ENCODE measurements at places on chromosomes 6 and 20. TPM values are rescaled to one million over a fixed set of nuclear protein-coding genes. Genes with fewer than 3 reads are reported as not detected.

DDO gene
- 0.99 TPM for polyA plus RNA-seq

TGM3 gene
- polyA plus RNA-seq: 0.77 TPM

TRIM10 gene
- 0.47 TPM for polyA plus RNA-seq

CPXM1 gene
- 275 TPM for polyA plus RNA-seq

COL21A1 gene
- polyA plus RNA-seq: 110 TPM

CDH22 gene
- 0.07 TPM for polyA plus RNA-seq

CST5 gene
- not detected for polyA plus RNA-seq

HACE1 gene
- 26.0 TPM for polyA plus RNA-seq

TNNC2 gene
- polyA plus RNA-seq: 0.67 TPM

DNA sequence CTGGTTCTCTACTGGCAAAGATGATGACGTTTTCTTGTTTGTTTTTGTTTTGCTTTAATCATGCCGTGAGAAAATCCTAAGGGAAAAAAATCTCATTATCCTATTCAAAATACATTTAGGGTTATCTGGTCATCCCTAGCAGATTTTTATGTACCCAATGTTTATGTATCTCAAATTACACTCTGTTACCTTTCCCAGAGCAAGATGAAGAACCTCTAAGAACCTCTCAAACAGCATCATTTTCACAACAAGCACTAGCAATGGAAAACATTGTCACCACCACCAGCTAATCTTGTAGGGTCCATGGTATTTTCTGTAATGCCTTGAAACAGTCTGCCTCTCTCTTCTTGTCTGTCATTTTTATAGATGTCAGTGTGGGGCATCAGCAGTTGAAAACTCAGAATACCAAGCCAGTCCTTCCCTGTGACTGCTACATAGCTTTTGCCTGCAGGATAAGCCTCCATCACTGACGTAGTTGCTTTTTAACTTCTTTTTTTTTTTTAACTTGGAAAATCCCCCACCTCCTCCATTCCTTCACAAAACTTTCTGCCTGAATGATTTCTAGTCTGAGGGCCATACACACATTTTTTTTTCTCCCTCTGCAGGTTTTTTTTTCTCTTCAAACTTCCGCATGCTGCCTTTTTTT, 2.4 kb upstream of the SNAP25 start:
- no peak for DNase-seq

DNA sequence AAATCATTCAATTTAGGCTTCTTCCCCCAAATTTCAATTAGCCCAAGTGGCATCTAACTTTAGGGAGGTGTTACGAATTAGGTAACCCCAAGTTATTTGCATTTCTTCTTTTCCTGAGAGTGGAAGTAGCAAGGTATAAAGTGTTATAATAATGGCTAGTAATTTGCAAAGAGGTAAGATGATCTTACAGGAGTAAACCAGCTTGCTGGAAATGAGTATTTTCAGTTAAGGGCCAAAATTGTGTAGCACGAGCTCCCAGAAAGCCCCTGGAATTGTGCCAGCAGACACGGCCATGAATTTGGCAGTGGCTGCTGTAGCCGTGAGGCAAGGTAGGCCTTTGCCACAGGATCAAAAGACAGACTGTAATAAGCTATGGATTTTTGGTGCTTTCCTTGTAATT, 38.0 kb downstream of the CITED2 start:
- DNase-seq: no peak

- DNase-seq: no peak
These were observed 451.2 kb upstream of the JAG1 start for GRCh38 chr20:11124849-11125505.

- DNase-seq: no peak
These were observed 11.9 kb downstream of the SYNE1 start for GRCh38 chr6:152625213-152625612.

GRCh38 chr6:3218266-3218665, 9.2 kb downstream of the TUBB2B start:
- DNase-seq: no peak

DNA sequence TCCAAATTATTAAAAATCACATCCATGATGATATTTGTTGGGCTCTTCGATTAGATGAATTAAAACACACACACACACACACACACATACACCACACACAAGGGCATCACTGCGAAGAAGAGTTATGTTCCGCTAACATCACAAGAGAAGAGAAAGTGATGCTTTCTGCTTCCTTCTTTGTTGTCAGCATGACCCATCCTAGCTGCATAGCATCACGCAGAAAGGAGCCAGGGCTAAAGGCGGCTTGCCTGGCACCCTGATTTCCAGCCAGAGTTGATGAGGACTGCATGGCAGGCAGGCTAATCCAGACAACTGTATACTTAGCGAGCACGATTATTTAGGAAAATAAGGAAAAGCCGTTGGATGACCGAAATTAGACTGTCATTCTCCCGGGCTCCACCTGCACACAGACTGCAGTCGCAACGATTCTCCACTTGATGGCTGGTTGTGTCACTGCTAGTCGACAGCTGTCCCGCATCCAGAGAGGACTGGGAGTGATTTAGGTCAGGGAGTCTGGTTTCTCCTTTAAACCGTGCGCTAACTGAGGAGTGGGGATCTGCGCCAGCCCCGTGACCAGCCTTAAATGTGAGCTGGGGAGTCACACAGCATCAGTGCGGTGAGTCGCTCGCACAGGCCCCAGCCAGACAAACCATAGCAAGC, 70.6 kb upstream of the SOX4 start:
- DNase-seq: no peak

- no peak for DNase-seq
These were observed 8.4 kb downstream of the GMDS start for GRCh38 chr6:2237001-2237400.

DNA sequence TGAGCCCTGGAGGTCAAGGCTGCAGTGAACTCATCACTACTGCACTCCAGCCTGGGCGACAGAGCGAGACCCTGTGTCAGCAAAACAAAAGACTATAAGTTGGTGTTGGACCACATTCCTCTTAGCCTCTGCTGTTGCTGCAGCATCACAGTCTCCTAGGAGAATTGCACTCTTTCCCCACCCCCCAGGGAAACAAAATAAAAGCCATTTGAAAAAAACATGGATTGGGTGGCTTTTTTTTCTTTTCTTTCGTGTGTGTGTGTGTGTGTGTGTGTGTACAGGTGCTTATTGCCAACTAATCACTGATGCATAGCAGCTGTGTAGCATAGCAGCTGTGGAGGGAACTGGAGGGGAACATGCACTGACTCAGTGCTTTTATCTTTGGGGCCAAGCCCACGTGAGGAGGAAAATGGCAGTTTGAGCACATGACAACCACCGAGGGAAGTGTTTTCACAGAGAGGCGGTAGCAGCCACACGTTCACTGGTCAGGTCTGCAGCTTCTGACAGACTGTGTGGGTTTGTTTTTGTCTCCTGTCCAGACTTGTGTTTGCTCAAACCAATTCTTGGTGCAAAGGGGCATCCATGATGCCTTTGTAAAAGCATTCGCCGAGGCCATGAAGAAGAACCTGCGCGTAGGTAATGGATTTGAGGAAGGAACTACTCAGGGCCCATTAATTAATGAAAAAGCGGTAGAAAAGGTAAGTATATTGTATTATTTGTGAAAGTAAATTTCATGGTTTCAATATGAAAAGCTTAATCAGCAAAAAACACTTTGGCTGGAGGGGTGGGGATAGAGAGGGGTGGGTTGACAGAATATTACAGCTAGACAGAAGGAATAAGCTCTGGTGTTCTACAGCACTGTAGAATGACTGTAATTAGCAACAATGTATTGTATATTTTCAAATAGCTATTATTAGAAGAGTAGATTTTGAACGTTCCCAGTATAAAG, 27.7 kb downstream of the ALDH5A1 start:
- DNase-seq: peak; percentile 18

DNA sequence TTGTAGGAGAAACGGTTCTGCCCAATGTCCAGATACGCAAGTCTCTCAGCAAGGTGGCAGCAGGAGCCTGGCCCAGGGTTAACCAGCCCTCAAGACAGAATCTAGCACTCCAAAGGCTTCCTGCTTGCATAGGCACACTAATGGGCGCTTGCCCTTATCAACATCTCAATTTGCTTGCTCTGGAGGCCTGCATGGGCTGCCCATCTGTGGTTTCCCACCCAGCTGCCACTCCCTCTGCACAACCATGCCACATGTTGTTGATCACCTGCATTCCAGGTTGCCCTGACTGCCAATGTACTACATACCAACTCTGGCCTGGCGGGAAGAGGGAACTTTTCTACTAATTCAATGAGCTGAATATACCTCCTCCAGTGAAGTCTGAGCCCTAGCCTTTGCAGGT, 74.6 kb downstream of the ATG5 start:
- no peak for DNase-seq

DNA sequence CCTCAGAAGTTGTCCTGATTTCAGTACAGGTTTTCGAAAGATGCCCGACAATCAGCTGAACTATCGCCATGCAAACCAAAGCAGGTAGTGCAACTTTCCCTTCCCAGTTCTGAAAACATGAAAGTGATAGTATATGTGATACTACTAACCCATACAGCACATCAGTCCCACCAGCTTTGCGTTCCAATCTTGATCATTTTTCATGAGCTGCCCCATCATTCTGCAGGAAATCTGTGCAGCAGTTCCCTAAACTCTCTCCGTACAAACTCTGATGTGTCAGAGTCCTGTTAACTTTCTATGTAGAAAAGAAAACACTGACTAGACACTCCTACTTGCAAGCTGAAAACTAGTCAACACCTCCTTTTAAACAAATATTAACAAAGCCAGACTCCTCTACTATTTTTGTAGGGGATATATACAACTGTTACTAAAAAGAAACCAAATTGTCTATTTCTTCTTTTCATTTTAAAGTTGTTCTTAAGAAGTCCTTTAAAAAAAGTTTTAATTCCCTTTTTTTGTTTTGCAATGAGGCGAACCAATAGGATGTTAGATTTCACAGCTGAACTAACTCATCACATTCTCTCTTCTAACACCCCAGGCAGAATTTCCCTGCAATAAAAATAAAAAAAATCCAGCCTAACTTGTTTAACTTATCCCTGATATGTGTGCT, 99.6 kb upstream of the DST start:
- DNase-seq: no peak

DNA sequence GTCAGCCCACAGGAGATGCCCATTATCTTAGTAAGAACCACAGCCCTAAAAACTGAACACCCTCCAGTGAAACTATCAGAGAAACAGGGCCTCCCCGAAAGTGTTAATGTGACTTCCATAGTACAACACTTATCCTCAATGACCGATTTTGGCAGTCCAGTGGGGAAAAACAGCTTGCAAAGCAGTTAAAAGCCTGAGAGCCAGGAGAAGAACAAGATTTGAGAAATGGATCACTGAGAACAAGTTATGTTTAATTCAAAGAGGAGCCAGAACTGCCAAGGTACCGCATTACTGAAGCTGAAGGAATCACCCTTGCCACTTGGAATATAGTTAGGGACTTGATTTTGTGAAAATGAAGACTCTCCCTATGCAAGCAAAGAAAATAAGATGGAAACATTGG, 236.9 kb downstream of the QKI start:
- DNase-seq: no peak

Measured in right renal pelvis (tissue), 4 donors.